ENCODE measurements at places on chromosomes 5 and 9.

GRCh38 chr5:96067894-96068614 lies 106.4 kb upstream of the ELL2 start:
- peak; percentile 37 for DNase-seq

DNA sequence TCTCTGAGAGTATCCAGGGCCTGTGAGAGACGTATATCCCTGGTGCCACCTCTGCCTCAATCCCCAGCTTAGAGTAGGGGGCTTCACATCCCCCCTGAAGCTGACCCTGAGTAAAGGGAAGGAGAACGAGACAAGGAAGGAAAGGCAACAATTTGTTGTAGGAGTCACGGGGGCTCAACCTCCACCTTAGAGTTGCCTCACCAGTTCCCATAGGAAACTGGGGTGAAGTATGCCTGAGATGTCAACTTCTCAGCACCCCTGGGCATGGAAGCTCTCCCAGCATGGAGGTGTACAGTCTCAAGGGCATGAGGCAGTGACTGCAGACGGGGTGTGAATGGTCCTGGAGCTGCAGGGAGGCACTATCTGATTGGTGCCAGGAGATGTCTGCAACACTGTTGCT lies 53.6 kb downstream of the S1PR3 start:
- no peak for DNase-seq

GRCh38 chr5:175485631-175486030 lies 7.3 kb downstream of the SFXN1 start:
- DNase-seq: no peak

GRCh38 chr9:19969721-19970120 lies 180.9 kb upstream of the SLC24A2 start:
- no peak for DNase-seq

- no peak for DNase-seq
Observed at GRCh38 chr9:132032238-132032950, 47.3 kb downstream of the MED27 start.

- DNase-seq: no peak
Observed at GRCh38 chr5:136525597-136525996, 160.3 kb upstream of the TRPC7 start.

DNA sequence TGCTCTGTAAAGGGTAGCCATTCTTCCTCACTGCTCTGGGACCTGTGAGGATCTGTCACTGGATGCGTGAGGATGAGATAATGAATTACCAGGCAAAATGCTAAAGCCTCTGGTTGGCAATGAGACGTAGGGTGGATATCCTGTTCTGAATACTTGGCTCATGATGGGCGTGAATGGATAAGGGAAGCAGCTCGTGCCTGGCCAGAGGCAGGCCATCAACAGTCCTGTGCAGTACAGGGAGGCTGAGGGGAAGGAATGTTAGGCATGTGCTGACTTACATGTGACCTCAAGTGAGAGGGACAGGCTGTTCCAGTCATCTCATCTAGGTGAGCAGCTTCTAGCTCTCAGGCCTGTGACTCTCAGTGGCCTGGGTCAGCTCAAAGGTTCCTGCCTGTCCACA lies 172.8 kb downstream of the CARTPT start:
- no peak for DNase-seq

GRCh38 chr9:90642570-90643539 lies at the start of gene DIRAS2:
Gene DIRAS2 (minus strand): TSS chr9:90642824. CDS start chr9:90613827, 28,997 bp downstream.
- DNase-seq: peak; percentile 66

DNA sequence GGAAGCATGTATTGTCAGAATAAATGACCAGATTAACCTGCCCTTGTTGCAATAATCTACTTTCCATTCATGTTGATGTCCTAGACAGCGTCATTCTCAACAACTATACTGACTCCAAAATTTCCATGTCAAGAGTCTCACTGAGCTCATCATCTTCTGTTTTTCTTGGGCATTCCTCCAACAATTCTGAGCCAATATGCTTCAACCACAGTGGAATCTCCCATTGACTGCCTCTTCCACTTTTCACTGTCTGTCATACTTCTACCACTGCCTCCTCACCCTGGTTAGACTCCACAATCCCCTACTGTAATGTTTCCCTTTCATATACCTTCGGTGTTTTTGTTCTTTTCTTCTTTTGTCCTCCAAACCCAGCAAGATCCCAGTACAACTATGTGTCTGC lies 162.8 kb downstream of the TLE1 start:
- DNase-seq: no peak
